ENCODE measurements at places on chromosomes 7 and 10.

DNA sequence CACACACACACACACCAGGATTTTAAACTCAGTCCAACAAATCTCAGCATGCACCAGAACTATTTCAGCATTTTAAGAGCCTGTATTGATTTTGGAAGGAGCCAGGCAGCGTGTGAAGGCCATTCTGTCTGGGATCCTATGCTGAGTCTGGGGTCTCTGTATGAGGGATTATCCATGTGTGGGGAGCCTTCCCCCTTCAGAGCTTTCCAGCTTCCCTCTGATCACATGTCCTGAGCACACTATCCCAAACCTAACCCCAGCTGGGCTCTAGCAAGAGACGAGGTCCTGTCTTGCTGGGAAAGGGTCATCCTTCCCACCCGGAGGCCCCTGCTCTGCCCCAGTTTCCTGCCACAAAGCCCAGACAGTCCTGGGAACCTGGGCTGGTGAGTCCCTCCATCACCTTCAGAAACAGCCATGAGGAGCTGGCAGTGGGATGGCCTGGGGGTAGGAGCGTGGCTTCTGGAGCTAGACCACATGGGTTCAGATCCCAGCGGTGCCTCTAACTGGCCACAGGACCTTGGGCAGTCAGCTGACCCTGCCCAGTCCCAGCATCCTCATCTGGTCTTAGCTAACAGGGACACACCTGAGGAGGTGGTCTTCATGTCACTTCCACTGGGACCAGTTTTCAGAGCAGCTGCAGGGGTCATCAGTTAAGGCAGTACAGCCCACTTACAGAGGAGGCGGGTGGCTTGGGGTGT is 79.6 kb upstream of the RET start:
- DNase-seq = no peak

DNA sequence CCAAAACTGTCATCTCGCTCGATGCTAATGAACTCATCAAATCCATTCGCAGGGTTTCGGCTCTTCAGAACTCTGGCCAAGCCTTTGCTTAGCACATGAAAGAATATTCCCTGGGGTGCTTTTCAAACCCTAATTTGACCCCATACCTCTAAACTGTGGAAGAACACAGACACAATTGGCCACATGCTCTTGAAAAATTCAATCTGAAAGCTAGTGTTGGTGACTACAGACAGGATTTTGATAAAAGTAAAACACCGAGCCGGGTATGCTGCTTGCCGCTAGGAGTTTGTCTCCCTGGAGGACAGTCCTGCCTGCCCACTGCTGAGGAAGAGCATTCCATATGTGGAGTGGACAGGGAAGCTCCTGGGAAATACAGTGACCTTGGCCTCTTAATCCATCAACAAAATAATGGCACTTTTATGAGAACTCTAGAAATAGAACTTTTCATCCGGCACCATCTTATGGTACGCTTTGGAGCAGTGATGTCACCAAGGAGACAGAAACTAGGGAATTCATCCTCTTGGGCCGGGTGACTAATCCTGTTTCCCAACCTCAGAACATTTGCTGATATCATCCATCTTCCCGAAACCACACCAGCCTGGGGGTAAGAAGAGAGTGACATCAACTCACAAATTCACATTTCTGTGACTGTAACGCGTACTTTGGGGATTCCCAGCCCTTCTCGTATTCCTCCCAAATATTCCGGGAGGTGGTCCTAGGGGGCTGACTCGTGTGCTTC is 34.2 kb downstream of the MTURN start:
- no peak for DNase-seq

DNA sequence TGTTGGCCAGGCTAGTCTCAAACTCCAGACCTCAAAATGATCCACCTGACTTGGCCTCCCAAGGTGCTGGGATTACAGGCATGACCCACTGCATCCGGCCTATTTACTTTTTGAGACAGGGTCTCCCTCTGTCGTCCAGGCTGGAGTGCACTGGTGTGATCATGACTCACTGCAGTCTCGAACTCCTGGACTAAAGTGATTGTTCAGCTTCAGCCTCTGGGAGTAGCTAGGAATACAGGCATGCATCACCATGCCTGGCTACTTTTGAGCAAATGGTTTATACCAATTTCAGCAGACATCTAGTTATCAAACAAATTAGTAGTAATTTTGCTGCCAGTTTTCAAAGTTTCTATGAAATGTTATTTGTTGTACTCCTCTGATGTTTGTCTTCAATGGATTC is 2.2 kb upstream of the WAC start:
- DNase-seq = no peak

- DNase-seq = no peak
Measured at GRCh38 chr10:87685832-87686574, 26.3 kb downstream of the PAPSS2 start.

DNA sequence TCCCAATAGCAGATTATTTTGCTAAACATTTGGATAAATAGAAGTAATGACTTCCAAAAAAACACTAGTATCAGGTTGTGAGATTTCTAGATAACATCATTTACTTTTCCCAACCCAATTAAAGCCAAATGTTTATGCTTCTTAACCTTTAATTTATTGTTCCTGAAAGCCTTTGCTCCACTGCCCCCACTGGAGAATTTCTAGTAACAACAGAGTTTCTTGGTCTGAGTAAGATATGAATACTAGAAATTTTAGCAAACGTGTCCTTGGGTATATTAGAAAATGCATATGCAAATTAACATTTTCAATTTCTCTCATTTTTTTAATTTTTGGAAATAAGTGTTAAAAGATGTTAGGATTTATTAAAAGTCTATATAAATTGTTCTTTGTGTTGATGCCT is 958.0 kb upstream of the PHF14 start:
- DNase-seq = no peak

DNA sequence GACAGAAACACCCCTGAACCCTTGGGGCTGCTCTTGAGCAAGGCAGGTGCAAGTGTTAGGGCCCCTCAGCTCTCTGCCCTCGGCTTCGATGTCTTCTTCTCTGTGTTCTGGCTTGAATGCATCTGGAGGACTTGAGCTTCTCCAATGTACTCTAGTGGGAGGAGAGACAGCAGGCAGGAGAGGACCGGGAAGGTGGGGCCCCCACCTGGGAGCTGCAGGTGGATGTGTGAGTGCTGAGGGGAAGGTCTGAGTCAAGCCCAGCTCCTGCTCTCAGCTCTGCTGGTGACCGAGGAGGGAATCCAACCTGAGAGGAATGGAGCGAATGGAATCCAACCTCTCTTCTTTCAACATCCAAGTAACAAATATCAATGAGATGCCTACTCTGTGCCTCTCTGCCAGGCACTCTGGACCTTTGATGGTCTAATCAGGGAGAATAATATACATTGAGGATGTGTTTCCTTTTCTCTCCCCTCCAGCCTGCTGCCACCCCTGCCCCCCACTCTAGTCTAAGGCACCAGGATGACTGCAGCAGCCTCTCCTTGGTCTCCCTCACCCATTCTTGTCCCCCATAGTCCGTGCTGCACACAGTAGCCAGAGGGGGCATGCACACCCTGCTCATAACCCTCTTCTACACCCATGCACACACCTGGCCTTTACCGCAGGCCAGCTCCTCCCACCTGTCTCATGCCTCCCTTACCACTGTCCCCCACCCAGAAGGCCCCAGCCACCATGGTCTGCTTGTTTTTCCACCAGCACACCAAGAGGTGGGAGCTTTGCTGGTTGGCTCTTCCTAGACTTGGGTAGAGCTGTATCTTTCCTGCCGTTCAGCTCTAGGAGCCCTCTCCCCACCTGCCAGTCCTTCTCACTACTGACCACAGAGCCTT is 13.6 kb downstream of the TBATA start:
- no peak for DNase-seq

GRCh38 chr10:100890673-100891317 is 22.0 kb upstream of the SLF2 start:
- no peak for DNase-seq

DNA sequence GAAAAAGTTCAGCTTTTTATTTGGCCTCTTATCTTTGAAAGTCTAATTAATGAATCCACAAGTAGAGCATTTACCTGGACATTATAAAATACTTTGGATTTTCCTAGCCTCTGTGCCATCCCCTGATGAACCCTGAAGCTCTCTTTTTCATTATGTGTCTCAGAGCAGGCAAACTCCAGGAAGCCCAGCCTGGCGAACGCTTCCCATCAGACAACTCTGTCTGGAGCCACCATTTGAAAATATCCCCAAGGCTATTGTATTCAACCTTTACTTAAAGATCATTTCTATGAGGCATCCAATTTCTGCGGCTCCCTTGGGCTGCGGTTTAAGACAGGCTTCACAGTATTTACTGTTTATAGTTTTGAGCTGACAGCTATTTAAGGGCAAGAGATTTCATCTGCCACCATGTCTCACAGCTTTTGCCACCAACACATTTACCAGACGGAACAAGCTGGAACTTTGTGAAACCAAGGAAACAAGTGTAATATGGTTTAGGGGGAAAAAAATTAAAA is 257.2 kb upstream of the GLI3 start:
- DNase-seq = no peak

GRCh38 chr10:110643653-110644597 is at the start of gene RBM20:
Gene RBM20 (plus strand): TSS chr10:110644336. CDS start chr10:110644455, 119 bp downstream.
- no peak for DNase-seq

DNA sequence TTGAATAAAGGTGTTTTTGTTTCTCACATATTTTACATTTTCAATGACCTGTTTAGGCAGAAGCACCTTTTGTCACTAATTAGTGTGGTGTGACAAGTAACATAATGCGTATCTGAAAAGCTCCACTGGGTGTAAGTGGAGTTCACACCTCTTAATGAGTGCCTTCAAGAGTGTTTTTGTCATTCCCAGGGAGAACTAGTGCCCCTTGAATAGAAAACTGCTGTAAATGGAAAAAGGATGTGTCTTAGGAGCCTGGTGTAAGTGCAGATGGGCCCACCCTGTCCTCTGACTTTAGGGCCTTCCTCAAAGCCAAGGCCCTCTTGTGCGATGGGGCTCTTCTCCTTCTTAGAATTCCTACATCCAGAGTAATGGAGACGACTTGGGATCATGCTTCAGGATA is 170.0 kb downstream of the MGMT start:
- DNase-seq = no peak

DNA sequence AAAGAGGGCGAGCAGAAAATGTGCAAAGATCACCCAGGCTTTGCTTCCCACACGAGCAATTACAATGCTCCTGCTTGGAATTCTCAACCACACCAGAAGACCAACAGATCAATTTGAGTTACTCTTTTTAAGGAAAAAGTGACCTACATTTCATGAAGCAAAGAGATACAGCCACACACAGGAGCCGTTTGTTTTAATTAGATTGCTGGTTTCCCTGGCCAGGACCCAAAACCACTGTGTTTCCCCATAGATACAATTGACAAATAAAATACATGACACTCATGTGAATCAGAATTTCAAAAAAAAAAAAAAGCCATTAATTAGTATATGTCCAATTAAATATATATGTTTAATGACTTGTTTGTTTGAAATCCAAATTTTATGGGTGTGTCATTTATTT is 458.3 kb downstream of the PLXDC2 start:
- DNase-seq = no peak

DNA sequence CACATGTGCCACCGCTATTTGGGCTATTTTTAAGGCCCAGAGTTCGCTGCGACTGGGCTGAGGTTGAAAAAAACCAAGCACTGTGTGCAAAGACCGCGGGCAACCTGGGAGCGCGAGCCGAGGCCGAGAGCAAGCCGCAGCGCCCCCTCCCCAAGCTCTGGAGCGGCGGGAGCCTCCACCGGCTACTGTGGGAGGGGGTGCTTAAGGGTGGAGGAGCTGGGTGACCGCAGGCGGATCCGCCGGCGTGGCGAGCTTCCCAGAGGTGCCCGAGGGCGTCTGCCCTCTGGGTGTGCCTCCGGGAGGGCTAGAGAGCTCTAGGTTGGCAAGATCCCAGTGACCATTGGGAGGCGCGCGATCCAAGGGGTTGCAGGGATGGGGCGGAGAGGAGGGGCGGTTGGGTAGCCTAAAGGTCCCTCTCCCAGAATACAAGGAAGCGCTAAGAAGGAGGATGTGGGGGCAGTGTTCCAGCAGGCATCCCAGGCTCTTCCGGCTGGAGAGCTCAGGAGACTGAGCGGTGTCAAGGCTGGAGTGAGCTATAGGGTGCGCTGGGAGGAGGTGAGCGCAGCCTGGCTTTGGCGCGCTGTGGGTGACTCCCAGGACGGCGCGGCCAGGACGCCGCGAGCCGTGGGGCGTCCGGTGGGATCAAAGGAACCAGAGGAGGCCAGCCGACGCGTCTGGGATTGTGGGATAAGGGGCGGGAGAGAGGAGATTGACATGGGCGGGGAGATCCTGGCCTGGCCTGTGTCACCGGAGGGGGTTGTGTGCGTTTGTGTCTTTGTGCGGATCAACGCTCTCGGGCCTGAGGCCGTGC is 8.0 kb downstream of the DLX5 start:
- no peak for DNase-seq

DNA sequence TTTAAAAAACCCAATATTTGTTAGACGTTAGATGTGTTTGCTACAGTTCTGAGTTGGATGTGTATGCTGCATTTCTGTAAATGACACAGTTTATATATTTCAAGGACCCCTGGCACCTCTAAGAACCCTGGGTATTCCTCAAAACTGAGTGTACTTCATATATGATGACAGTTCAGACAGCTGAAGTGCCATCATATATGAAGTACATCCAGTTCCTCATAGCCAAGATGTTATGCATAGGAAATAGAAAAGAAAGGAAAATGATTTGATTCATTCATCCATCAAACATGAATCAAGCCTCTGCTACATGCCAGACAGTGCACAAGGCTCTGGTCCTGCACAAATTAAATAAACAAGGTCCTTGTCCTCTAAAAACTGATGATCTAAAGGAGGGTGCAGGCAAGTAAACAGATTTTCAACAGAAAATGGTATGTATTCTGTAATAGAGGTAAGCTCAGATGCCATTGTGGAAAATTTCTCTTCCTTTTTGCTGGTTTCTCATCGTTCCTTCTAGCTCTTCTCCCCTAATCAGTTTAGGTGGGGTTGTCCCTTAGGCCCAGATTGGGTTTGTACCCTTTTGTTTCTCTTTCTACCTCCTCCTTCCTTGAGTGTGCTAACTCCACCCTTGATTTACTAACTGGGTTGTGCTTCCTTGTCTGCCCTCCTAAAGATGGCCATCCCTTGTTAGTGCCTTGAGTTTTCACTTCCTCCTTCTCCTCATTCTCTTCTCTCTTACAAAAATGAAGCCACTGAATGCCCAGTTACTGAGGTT is 25.3 kb upstream of the SMIM30 start:
- no peak for DNase-seq

DNA sequence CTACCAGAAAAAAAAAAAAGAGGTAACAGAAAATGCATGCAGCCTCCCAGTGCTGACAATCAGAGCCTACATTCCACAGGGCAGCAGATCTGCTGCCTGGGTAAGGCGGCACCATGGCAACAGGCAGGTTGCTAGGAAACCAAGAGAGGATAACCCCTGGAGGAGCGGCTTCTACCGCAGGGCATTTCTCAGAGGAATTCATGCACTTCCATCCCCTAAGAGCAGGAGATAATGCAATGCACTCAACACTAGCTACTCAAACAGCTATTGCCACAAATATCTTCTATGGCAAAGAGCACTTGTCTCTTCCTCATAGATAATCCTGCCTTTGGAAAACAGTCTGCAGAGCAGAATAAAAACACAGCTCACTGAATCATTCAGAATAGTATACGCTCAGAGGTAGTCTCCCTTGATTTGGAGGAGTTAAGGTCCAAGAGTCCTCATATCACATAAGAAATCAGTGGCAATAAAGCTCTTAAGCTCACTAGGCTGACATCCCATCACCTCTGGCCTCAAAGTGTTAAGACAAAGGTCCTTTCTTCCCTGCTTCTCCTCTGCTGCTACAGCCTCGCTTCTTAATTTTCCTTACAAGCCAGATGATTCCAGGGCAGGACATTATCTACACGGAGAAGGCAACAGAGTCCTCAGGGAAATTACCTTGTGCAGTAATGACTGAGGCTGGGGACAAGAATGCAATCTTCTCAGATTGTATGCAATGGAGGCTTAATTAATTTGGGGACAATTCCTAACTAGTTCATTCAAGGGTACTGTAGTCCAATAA is 10.7 kb downstream of the PSAP start:
- DNase-seq = no peak

All from activated T-cell treated with anti-CD3 and anti-CD28 coated beads for 1 hour (primary cell).